Smooth muscle cell of the umbilical artery (primary cell): ENCODE measurements at places on chromosomes 13 and 19. TPM values are rescaled to one million over a fixed set of nuclear protein-coding genes. Genes with fewer than 3 reads are reported as not detected.

The ERICH6B gene
- total RNA-seq = not detected in 2 replicates

The ZNF835 gene
- 0.09 and 0.30 TPM in 2 replicates for total RNA-seq

The MEIOSIN gene
- total RNA-seq = not detected in 2 replicates

The NLRP4 gene
- not detected in 2 replicates for total RNA-seq

The SHISA7 gene
- total RNA-seq = not detected in 2 replicates

The RASIP1 gene
- 0.74 and 0.89 TPM in 2 replicates for total RNA-seq
